Neural progenitor cell (in vitro differentiated cells): ENCODE measurements at places on chromosomes 12 and 14.

DNA sequence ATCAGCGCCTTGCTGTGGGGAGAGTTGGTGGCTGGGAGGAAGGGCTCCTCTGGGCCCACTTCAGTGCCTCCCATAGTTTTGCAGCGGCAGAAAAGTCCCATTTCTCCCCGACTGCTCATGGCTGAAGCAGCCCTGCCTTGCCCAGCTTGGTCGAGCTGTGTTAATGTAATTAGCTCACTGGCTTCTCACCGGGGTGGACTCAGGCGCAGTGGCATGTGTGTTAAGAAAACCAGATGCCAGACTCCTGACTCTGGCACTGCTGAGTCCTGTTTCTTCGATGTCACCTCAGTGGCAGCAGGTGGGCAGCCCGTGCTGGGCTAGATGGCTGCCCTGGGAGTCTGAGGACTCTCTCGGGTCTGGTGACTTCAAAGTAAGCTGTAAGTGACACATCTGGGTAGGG, 47.4 kb downstream of the CHST11 start:
- DNase-seq = no peak

GRCh38 chr12:66035288-66035966, 95.1 kb downstream of the LLPH start:
- peak; percentile 27 for DNase-seq

DNA sequence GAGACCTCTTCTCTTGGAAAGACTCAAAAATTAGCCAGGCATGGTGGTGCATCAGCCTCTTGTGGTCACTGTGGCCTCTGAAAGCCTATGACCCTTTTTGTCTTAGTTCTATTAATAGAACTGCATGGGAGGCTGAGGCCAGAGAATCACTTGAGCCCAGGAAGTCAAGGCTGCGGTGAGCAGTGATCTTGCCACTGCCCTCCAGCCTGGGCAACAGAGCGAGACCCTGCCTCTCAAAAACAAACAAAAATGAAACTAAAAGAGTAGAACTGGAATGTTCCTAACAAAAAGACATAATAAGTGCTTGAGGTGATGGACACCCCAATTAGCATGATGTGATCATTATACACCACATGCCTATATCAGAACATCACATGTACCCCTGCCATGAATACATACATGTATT, 197.0 kb upstream of the EEA1 start:
- no peak for DNase-seq

- no peak for DNase-seq
Measured at GRCh38 chr12:10088031-10088430, 10.8 kb downstream of the CLEC1A start.

DNA sequence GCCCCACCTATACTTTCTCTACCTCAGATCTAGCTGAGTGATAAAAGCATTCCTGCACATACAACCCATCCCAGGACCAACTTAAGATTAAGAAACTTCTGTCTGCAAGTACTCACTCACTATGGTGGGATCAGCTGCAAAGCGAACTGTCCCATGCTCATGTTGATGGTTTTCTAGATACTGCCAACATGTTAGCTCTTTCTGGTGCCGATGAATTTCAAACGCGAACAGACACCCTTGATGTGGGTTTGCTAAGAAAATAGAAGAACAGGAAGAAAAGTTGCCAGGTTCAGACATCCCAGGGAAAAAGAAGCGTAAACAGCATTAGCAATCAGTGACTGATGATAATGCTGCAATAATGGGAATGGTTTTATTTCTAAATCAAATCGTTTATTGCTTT, 1.5 kb upstream of the SLC39A2 start:
- no peak for DNase-seq

GRCh38 chr12:87231818-87232217, 797.4 kb downstream of the C12orf50 start:
- DNase-seq = no peak

DNA sequence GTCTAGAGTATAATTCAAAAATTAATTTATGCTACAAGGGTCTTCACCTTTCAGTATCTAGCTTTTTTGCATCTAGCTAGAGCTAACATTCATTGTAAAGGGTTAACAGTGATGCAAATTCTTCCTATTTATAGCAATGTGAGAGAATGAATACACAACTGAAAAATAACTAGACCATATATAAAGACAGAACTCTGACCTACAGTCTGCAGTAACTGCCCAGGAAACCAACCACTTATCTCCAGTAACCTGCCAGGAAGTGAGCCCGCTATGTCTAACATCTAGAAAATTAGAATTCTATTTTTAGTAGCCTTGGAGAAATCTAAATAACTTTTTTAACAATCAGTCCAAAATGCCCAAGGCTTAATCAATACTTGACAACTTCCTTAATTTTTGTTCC, 1021.9 kb downstream of the LRFN5 start:
- no peak for DNase-seq

DNA sequence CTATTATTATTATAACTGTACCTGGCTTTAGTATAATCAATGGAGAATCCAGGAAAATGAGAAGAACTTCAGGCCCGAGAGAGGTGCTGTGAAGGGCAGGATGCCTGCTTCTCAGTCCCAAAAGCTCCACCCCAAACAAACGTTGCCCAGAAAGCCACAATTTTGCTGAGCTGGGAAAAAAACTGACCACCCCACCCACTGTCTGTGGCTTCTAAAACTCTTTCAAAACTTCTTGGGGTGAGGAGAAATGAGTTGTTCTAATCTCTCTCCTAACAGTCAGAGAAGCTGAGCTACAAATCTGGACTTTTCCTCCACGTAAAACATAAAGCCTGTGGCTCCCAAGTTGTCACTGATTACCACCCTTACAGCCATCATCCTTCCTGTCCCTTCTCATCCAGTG, 13.4 kb downstream of the VDR start:
- DNase-seq = no peak

DNA sequence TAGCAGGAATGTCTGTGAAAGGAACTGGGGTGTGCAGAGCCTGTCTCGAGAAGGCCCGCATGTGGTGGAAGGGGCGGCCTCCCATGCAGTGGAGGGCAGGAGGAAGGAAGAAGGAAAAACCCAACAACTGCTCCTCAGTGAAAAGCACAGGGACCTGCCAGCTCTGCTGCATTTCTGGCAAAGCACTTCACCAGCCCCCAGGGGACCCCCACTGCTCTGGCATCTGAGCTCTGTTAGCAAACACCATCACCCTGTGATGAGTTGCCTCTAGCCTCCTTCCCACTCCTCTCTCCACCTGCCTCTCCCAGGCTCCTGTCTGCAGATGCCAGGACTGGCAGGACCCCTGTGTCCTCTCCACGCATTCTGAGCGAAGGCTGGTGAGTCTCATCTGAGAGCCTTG, 69.0 kb upstream of the DDX11 start:
- DNase-seq = no peak

DNA sequence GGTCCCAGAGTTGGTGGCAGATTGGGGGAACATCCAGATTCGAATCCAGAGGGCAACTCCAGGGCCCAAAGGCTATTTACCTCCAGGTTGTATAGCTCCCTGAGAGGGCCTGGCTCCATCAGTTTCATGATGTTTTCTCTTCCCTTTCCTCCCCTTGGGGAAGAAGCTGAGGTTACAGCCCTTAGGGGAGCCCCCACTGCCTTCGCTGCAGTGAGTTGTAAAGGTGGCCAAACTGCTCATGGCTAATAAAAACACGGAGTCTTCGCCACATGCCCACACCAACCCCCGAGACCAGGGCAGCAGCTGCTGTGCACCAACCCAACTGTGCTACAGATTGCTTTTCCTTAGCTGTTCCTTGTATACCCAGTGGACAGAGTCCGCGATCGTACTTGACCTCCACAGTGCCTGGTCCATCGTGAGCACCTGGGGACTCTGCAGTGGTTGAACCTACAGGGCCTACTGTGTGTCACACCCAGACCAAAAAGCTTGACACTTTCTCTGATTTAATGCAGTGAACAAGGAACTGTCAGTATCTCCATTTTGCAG, 20.9 kb downstream of the GALNT16 start:
- DNase-seq = no peak

DNA sequence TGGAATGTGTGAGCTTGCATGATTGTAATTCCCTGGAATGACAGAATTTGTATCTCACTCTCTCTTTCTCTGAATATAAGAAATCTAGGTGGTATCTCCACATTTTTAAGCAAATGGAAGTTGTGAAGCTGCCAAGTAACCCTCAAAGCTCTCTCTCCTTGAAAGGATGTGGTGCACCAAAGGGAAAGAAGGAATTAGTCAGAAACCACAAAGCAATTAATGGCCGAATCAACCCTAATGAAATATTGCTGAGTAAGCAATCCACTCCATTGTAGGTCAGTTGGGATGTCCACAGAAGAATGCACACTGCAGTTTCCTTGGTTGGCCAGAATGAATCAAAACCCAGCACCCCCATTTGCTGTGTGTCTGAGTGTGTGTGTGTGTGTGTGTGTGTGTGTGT, 153.5 kb downstream of the KCNA5 start:
- no peak for DNase-seq

DNA sequence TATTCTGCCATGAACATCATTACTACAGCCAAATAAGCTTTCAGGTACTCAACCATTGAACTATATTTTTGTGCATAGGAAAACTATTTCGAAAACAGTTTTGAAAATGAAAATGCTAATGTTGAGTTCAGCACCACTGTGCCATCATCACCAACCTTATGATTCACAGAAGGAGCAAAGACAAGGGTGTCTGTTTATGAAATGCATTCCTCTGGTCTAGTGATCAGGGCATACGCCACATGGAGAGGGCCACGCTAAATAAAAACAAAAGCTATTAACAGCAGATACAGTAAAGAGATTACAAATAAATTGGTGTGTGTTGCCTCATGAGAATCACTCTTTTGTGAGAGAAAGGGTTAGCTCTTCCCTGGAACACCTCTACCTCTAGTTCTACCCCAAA, 43.2 kb upstream of the BMAL2 start:
- no peak for DNase-seq

- no peak for DNase-seq
Measured at GRCh38 chr12:88764781-88765480, 184.7 kb upstream of the KITLG start.

DNA sequence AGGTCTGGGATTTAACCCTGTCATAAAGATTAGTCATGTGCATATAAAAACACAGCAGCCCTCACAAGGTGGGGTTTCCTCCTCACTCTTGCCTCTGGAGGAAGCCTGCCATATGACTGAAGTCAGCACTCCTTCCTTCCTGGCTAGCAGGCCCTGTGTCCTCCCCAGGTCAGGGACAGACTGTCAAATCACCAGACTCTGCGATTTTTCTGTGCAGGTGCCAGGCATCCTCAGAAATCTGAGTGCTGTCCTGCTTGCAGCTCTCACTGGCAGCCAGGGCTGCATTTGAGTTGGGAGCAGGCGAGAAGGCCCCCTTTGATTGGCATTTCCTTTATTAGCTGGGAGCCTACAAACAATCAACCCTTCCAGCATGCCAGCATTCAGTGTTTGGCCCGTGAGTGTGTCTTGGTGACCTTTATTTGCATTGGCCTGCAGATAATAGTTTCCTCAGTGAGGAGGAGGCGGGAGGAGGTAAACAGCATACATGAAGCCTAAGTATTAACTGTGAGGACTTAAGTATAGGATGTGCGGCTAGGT, 183.8 kb upstream of the ARHGAP5 start:
- DNase-seq = peak; percentile 81

DNA sequence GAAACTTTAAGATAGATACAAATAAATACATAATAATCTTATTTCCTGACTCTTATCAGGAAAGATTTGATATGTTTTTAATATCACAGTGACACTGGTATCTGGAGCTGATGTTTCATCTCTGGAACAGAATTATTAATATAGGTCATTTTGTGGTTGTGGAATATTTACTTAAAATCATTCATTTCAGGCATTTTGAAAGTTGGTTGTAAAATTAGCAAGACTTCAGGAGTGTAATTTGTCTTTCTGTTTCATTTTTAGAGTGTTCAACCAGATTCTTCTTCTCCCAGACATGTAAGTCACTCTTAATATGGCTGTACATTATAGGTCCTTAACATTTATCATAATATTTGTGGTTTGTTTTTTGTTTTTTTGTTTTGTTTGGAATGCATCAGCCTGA, 115.7 kb downstream of the PCNX1 start:
- DNase-seq = no peak

DNA sequence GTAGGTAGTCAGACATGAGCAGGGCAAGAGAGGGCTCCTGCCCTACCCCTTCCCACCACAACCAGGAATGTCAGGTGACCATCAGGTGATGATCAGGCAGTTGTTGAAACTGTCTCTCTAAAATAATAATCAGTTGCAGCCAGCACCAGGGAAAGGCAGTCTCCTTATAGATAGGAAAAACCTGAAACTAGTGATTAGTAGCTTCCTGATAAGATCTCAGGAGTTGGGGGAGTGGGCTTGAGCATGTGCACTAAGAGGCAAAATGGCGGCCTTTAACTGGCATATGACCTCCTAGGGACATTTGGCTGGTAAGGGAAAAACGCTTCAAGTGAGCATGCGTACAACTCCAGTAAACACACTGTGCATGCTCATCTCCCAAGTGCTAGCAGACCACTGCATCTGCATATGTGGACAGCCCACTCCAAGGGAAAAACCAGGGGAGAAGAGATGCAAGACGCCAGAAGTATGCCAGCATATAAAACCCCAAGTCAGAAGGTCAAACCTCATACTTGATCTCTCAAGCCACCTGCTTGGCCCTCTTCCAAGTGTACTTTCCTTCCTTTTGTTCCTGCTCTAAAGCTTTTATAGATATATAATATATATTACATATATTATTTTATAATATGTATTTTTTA, 37.1 kb downstream of the TGFB3 start:
- DNase-seq = no peak

GRCh38 chr14:65261946-65262345, 150.6 kb upstream of the FUT8 start:
- peak; percentile 56 for DNase-seq

DNA sequence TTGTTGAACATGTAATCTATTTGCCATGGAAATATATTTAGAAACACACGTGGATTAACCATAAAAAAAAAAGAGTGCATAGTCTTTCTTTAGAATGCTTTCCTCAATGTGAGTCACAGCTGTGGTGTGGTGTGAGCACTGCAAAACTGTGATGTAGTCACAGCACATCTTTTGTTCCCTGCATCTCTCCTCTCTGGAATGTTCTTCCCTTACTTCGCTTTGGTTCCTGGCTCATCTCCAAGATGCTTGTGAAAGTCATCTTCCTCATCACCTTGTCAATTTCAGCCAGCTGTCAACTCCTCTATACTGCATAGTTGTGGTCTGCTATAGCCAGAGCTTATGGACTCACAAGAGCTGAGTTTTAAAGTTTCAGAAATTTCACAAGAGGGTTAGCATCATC, 60.2 kb downstream of the STAB2 start:
- DNase-seq = no peak

- DNase-seq = no peak
Measured at GRCh38 chr12:82027612-82028011, 268.5 kb upstream of the PPFIA2 start.

DNA sequence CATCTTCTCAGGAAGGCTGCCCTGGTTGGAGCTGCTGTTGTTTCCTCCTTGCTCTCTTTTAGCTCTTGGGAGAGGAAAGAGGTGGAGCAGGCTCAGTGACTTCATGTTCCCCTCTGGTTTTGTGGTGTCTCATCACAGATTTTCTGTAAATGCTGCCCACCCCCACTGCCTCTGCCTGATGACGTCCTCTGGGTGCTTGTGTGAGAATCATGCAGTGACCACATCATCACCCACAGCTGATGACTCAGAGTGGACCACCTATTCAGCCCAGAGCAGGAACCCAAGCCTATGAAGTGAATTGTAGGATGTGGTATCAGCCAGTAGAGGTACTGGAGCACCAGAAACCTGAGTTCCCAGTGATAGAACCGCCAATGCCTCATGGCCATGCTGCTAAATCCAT, at the start of gene GZMB:
Gene GZMB, minus strand, starts transcription at position 33 of the 400 bp plus-strand sequence. Its CDS starts 30 bp downstream, at position 3.
- no peak for DNase-seq
